ENCODE measurements at places on chromosomes 13 and 19.

- DNase-seq, result no peak
These were observed 75.3 kb upstream of the SCEL start for GRCh38 chr13:77460195-77460594.

GRCh38 chr13:98483601-98484288 is 93.2 kb downstream of the STK24 start:
- DNase-seq, result no peak

DNA sequence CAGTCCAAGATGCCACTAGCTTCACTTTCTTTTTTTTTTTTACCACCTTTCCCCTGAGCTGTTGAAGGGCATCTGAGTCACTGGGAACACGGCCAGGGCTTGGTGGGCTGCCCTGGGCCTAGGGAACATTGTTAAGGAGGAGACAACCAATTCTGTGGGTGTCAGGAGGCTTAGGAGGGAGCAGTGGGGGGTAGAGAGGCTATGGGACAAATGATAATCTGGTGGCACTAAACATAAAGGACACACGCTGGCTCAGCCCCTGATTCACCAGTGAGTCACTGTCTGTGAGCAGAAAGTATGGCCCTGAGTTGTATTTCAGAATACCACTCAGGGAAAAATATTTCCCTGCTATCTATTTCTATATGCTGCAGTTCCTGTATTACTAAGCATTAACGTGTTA is 207.8 kb downstream of the DCLK1 start:
- no peak for DNase-seq

DNA sequence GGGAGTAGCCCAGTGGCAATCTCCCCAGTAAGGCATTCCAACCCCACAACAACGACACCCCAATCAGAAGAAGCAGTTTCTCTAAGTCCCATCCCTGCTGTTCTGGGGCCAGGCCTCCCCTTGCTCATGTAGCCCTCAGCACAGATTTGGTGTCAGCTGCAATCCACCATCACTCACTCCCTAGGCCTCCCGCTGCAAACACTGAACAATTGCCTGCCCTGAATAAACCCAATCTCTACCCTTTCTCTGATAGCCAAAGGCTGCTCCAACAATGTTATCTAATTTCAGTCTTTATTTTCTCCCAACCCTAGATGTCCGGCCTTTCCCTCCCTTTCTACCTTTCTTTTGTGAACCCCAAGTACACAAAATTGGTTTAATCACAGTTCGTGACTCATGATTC is 5.6 kb upstream of the SOX21 start:
- DNase-seq, result no peak

DNA sequence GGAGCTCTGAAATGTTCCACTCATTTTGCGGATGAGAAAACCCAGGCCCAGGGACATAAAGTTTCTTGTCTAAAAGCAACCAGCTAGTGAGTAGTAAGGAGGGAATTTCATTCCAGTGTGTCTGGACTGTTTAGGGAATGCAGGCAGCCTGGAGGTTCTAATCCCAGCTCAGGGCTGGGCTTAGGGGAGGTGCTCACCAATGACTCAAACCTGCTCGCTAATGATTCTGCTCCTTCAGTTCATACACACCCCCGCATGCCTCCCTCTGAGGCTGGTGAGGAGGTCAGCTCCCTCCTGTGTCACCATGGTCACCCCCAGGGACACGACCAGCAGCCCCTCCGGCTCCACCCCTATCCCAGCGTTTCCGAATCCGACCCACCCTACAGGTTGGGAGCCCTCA is 34.6 kb downstream of the CYP4F2 start:
- no peak for DNase-seq

DNA sequence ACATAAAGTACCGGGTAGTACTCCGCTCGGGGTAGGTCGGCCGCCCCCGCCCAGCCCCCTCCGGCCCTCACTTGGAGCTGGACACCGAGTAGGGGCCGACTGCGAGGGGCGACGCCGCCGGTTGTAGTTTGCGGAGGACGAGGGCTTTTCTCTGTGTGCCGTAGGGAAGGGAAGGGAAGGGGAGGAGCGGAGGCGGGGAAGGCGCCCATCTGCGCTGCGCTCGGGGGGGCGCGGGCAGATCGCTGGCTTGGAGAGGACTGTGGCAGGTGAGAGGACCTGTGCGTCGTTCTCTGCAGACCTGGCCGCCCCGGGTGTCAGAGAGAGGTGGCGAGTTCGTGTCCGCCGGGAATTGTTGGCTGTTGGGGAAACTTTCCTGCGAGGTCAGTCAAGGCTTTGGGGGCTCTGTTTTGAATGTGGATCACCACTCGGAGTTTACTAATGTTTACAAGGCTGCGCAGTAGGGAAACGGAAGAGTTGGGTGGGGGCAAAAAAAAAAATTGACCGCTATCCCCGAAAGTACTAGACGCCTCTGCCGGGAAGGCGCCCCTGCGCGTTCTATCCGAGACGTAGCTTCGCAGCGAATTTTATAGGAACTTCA is 1.4 kb downstream of the ING1 start:
- no peak for DNase-seq

GRCh38 chr19:24032651-24033050 is 54.3 kb upstream of the ZNF254 start:
- no peak for DNase-seq

DNA sequence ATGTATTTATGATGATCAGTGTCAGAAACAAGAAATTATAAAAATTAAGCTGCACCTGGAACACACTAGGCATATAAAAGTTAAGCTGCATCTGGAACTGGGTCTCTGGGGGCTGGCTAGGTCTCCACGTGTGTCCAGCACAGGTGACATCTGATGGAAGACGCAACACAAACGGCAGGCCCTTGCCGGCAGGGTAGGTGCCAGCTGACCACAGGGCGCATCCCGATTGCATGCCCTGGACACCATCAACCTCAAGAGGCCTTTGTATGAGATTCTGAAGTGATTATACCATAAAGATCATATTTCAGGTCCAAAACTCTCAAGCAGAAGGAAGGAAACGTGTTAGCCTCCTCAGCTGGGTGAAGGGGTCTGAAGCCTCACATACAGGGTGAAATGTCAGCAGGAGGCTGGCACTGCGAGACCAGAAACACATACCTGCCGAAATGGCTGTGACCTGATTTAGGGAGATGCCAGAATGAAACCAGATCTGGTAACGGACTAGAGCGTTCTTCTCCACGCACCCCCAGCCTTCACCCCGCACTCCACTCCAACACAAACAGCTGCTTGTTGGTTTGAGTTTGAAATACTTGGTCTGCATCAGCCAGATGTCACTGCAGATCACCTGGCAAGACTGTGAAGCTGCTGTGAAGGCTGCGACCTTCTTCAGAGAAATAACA is 37.3 kb downstream of the COL4A1 start:
- no peak for DNase-seq

- no peak for DNase-seq
These were observed 50.1 kb upstream of the SPACA7 start for GRCh38 chr13:112325920-112326645.

GRCh38 chr13:94849254-94849653 is 136.9 kb upstream of the SOX21 start:
- no peak for DNase-seq

DNA sequence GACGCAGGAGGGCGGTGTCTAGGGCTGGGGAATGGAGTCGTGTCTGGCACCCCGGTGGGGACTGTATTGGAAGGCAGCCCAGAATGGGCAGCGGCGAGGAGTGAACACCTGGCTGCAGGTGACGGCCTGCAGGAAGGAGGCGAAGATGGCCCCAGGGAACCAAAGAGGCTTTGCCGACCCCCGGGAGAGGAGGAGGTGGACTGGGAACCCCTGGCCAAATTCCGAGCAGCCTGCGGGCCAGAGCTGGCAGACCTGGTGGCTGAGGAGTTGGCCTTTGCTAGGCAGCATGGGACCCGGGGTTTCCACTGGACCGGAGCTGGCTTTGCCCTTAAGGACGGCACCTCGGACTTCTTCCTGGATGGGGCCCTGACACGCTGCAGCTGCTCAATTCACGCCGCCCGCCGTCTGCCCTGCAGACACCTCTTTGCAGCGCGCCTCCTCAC is 25.9 kb downstream of the ZSWIM9 start:
- no peak for DNase-seq

DNA sequence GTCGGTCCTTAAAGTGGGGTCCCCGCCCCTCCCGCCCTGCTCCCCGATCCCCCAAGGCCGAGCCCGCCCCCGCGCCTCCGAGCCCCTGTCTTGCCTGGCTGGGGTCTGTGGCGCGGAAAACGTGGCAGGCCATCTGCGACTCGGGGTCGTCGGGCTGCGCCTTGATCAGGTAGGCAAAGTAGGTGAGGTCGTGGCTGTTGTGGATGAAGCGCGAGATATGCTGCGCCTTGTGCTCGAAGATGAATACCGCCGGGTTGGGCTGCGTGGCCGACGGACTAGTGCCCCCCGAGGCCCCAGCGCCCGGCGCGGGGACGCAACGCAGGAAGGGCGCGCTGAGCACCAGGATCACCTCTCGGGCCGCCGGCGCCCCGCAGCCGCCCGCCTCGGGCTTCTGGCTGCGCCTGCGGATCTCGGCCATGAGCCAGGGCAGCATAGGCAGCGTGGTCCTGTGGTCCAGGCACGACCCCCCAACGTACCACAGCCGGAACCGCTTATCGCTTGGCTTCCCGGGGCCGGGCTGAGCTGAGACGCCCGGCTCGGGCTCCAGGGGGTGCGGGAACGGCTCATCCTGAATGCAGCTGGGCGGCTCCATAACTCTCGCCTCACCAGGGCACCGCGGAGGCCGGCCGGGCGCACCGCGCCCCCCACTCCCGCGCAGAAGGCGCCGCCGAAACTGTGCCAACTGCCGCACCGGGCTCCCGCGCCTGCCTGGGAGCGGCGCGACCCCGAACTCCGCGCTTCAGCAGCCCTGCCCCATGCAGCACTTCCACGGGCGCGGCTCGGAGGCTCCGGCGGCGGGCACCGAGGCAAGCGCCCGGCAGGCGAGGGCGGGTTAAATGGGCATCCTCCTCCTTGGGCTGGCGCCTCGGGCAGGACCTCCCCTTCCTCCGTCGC is 546 bp downstream of the TBC1D4 start:
- DNase-seq, result no peak

GRCh38 chr19:10228920-10229319 is 2.2 kb downstream of the S1PR2 start:
- DNase-seq, result no peak

DNA sequence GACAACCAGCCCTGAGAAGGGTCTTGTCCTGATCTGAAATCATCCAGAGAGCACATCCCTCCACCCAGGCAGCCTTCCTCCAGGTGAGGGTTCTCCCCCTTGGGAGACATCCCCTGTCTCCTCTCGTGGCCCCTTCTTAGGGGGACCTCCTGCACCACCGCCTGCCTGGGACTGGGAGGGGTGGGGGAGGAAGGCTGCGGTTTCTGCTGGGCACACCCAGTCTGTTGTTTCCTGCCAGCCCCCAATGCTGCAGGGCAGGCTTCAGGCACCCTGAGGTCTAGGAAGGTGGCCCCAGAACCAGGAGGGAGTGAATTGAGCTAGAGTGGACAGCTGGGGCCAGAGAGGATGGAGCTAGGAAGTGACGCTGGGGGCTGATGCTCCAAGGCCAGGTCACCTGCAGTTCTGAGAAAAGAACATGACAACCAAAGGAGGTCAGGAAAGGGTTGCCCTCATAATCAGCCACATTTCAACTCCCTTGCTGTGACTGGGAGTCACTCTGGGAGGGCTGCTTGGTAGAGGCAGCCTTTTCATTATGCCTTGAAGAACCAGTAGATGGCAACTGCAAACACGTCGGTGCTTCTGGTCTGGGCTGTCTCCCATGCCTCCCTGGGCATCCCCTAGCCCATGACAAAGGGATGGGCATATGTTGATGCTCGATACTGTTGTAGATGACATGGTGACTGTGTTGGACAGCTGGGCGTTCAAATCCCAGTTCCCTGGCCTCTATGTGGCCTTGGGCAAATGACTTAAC is 1.4 kb downstream of the ARHGEF18 start:
- no peak for DNase-seq

GRCh38 chr19:49677231-49677900 is at the start of gene PRMT1:
PRMT1 (plus strand) TSS chr19:49677271; CDS start chr19:49677281, 10 bp downstream.
- no peak for DNase-seq

- DNase-seq, result no peak
These were observed 72.5 kb upstream of the KCTD15 start for GRCh38 chr19:33724021-33724720.

- peak; percentile 40 for DNase-seq
These were observed 753.6 kb downstream of the LIG4 start for GRCh38 chr13:107461751-107462150.

DNA sequence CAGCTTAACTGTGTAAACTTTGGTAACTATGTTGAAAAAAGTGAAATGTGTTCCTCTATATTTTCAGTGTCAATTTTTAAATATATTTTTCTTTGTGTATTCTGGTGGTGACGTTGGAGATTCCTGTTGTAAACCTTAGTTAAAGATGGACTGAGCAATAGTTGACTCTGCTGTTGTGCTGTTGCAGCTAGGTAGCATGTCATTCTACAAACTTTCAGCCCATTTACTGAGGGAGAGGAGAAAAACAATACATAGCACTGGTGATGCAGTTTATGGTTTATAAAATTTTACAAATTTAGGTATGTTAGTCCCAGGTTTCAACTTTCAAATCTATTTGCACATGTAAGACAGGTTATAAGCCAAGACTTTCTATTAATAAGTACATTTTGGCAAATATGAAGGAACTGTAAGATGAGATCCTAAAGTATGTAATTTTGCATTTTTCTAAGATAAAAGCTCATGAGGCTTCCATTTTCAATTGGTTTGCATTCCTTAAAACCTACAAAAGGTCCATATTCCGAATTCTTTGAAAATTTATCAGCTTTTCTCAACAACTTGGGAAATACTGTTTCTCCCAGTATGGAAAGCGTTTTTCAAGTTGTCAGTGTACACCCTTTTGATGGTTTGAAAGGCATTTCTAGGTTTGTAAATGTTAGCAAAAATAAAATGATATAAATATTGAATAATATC is 1.5 kb downstream of the NDFIP2 start:
- no peak for DNase-seq

- no peak for DNase-seq
These were observed 255.1 kb downstream of the TBC1D4 start for GRCh38 chr13:75226733-75227435.

- DNase-seq, result no peak
These were observed 52.5 kb downstream of the CRYL1 start for GRCh38 chr13:20473139-20473538.

GRCh38 chr13:71618159-71618558 is 248.8 kb downstream of the DACH1 start:
- DNase-seq, result no peak

GRCh38 chr13:112333756-112334543 is 42.2 kb upstream of the SPACA7 start:
- DNase-seq, result no peak

GRCh38 chr19:3605770-3606169 is 905 bp downstream of the TBXA2R start:
- DNase-seq, result no peak

GRCh38 chr13:43446126-43446525 is 340.6 kb downstream of the ENOX1 start:
- no peak for DNase-seq

DNA sequence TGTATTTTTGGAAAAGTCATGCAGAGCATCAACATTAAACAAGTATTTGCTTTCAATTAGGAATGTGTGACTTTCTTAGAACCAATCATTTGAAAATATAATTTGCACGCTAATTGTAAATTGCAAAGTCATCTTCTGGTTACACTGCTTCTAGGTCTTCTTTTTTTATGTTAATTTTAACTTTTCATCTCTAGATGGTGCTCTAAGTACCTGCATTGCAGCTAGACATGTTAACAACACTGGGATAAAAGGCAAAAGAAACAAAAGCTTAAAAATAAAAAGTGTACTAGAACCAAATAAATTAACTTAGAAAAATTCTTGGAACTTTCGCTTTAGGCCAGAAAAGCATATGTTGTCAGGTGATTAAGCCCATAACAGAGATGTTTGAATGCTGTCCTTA is 2758.2 kb downstream of the PCDH9 start:
- no peak for DNase-seq
